ENCODE measurements at places on chromosomes 12 and 14.

DNA sequence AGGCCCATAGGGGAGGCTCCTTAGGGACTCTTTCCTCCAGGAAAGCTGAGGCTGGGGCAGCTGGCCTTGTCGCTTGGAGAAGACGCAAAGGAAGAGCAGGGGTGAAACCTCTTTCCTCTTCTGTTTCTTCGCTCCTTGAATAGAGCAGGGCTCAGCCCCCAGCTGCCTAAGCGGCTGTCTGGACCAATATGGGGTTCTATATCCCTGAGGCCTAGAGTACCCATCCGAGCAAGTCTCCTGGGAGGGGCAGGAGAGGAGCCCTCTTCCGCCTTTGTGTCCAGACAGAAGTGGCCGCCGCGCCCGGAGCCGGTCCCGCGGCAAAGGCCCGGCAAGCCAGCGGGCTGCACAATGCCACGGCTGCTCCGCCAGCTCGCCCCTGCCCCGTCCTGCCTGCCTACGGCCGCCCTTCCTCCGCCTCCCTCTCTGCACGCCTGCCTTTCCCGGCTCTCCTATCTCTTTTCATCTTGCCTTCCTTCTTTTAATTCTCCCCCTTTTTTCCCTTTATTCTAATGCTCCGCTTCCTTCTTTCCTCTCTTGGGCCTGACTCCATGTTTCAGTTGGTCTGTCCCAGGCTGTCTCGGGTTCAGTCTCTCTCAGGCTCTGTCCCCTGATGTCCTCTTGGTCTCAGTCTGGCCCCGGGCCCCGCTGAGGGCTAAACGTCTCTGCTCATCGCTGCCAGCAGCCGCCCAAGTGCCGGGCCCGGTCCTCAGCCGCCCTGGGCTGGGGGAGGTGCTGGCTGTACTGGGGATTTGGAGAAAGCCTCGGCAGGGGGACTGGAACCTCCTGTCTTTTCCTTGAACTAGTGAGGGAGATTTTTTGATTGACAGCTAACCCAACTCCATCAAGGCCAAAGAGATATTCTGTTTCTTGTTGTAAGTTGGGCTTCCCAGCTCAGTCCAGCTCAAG is 2.5 kb upstream of the HOXC9 start:
- DNase-seq, result no peak

DNA sequence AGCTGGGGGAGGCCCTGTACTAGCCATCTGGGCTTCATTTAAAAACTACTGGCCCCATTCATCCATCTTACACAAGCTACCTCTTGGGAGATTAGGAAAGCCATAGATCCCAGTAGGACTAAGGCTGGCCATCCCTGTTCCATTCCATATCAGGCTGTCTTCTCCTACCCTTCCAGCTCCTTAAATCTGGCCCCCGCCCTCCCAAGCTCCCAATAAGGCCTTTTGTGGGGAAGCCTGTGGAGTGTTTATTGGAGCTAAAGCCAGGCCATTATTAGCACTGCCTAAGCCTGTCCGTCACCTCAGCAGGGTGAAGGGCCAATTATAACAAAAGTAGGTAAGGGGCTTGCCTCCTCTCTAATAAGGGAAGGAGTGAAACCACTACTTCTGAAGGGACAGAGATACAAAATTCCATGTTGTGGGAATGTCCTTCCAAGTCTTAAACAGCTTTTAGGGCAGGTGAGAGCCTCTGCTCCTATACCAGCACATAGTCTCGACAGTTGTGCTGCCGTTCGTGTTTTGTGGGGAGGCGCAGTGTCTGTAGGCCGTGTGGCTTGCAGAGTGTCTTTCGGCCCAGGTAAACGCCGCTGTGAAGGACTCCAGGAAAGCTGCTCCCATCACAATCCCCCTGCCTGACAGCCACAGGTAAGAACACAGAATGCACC is 3.7 kb downstream of the MYL6 start:
- DNase-seq, result no peak

- no peak for DNase-seq
Measured at GRCh38 chr14:59241121-59241520, 52.7 kb downstream of the DAAM1 start.

- no peak for DNase-seq
Measured at GRCh38 chr12:68580911-68581310, 29.8 kb upstream of the RAP1B start.

GRCh38 chr14:54252072-54252730 is 144.6 kb upstream of the CDKN3 start:
- no peak for DNase-seq

DNA sequence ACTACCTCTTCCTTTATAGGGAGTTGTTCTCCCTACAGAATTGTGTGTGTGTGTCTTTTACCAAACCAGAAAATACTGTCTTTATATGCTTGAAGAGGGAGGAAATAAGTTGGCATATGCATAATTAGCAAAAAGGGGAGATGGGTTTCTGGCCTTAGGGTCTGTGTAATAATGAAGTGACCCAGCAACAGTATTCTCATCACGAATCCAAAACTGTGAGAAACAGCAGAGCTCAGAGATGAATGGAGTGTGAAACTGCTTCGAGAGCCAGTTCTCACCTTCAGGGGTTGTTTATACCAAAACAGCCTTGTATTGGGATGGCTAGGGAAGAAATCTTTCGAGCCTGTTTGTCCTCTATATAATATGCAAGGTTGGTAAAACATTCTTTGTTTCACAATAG is 227.5 kb downstream of the MON2 start:
- DNase-seq, result no peak

Data from activated T-cell treated with anti-CD3 and anti-CD28 coated beads, Interleukin-2, amount 50 U/mL, for 72 hours (primary cell).